ENCODE measurements at places on chromosomes 11 and 22.

GRCh38 chr11:102513869-102514268 is 16.7 kb downstream of the MMP7 start:
- no peak for DNase-seq

DNA sequence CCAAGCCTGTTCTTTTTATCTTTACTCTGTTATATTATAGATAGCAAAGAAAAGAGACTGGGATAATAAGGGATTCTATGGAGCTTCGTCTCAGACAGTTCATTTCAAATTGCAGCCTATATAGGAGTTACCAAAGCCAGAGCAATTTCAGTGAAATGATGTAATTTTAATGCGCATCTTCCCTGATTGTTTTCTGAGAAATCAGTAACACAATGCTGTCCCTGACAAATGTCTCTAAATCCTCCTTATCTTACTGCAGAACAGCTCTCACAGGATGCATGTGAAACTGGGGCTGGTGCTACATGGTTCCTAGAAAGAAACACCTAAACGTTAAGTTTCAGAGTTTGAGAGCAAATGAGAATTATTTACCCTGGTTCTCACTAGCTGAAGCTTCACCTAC is 467.9 kb upstream of the ANO3 start:
- DNase-seq, result no peak

- DNase-seq, result no peak
Observed at GRCh38 chr11:73766763-73767162, 5.9 kb upstream of the RAB6A start.

- DNase-seq, result no peak
Observed at GRCh38 chr22:19658967-19659804, 55.1 kb upstream of the SEPTIN5 start.

GRCh38 chr11:93843906-93844305 is 6.5 kb downstream of the VSTM5 start:
- no peak for DNase-seq

DNA sequence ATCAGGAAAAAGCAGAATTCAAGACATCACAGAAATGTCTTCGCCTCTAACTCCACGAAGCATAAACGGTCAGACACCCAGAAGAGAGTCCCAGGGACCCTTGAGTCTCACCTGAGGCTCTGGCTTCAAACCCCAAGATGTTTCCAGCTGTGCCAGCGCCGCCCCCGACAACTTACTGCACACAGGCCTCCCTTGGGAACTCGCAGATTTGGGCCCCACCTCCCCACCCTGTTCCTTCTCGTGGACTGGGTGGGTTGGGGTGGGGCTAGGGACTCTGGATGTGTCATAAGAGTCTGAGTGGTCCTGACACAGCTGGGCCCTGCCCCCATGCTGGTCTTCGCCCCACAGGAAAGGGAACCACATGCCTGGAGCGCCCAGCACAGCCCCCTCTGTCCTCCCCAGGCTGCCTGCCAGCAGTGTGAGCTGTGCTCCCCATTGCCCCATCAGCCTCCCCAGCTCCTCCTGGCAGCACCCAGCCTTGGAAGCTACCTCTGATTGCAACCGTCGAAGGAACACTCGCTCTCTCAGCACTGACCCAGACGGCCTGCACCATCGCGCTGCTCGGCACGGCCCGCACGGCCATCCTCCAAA is 147.5 kb downstream of the CRYBB2 start:
- no peak for DNase-seq

DNA sequence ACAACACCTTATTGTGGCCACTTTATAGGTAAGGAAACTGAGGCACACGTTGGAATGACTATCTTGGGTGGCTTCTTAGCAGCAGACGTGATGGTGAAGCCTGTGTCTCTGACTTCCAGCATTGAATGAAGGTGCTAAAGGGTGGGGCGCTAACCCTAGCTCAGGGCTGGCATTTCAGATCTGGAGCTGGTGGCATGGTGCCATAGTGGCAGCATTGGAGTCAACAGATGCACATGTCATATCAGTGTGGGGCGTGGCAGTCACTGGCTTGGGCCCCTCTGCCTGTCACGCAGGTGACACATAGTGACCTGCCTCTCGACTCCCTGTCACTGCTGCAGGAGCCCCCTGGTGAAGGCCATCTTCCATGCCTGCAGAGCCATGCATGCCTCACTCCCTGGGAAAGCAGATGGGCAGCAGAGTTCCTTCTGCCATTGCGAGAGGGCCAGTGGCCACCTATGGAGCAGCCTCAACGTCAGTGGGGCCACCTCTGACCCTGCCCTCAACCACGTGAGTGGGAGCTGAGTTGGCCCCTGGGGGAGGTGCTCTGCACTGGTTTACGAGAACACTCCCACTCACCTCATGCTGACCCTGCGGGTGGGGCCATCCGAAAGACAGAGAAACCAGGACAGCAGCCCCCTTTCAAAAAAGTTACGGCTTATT is 14.8 kb downstream of the SHISA8 start:
- no peak for DNase-seq

- no peak for DNase-seq
Observed at GRCh38 chr11:85809191-85809590, 1.8 kb downstream of the SYTL2 start.

DNA sequence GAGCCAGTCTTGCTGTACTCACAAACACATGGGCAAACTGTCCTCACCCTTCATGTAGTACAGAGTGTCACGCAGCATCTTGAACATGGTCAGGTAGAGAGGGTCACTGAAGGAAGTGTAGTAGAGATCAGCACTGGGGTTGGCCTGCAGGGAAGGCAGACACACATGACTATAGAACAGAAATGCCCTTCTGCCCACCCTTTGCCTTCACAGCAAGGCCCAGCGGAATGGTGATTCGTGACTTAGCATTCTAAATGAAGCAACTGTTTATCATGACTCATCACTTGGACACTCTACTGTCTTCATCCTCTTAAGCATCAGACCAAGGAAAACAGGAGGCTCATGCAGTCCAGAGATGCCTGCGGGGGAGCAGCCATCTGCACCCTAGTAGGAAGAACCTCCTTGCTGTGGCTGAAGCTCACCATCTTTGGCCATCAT is 33.4 kb downstream of the SERPIND1 start:
- DNase-seq, result no peak

DNA sequence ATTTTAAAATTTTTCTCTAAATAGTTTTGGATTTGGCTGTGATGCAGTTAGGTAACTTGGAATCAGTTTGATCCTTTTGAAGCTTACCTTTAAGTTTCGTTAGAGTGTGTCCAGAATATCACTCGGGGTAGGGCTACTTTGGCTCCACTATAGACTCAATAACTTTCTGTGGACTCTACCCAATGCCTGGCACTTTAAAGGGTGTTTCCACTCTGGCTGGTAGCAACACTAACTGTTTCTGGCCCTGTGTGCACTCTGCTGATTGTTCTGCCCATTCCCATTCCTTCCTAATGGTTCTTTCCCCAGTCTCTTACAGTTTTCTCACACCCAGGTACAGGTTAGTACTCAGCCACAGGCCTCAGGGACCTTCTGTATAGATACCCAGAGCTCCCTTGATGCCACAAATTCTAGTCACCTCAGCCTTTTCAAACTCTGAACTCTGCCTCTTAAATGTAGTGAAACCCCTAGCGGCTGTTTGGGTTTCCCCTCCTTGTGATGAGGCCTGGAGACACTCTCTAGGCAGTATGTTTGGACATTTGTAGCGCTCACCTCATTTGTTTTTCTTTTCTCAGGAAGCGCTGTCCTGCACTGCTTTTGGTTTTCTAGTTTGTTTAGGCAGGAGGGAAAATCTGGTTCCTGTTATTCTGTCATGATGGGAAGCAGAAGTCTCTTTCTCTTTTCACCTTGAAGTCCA is 16.8 kb downstream of the CUL5 start:
- no peak for DNase-seq

DNA sequence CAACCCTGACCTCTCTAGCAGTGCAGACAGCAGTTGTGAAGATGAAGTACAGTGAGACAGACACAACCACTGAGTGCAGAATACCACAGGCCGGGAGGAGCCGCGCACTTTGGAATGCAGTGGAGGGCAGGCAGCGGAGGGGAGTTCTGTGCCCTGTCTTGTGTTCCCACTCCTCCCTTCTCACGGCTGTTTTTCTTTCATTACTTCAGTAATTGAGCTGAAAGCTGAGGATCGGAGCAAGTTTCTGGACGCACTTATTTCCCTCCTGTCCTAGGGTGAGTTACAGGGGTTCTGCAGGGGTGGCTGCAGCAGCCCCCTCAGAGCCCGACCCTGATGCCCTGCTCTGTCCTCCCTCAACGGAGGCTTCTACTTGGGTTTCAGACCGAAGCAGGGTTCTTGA is 5.6 kb downstream of the CLDN5 start:
- DNase-seq, result no peak

GRCh38 chr22:19664406-19664805 is 49.9 kb upstream of the SEPTIN5 start:
- DNase-seq, result no peak

- no peak for DNase-seq
Observed at GRCh38 chr11:44561275-44561805, 4.1 kb upstream of the CD82 start.

GRCh38 chr22:36613958-36614357 is 85.0 kb upstream of the EIF3D start:
- DNase-seq, result no peak

GRCh38 chr11:130214861-130215530 is 55.4 kb downstream of the ST14 start:
- DNase-seq, result no peak
